ENCODE measurements at places on chromosomes 7 and 10.
A peak's percentile ranks its signal among the peaks of the same experiment; 100 is the strongest.

- DNase-seq = no peak
These were observed 3.5 kb downstream of the SP8 start for GRCh38 chr7:20783125-20783699.

GRCh38 chr7:92988051-92988450 lies 129.7 kb downstream of the SAMD9 start:
- no peak for DNase-seq

GRCh38 chr7:25087855-25088254 lies 37.2 kb downstream of the CYCS start:
- DNase-seq = no peak

GRCh38 chr7:102416406-102416805 lies 17.0 kb upstream of the ORAI2 start:
- DNase-seq = no peak

DNA sequence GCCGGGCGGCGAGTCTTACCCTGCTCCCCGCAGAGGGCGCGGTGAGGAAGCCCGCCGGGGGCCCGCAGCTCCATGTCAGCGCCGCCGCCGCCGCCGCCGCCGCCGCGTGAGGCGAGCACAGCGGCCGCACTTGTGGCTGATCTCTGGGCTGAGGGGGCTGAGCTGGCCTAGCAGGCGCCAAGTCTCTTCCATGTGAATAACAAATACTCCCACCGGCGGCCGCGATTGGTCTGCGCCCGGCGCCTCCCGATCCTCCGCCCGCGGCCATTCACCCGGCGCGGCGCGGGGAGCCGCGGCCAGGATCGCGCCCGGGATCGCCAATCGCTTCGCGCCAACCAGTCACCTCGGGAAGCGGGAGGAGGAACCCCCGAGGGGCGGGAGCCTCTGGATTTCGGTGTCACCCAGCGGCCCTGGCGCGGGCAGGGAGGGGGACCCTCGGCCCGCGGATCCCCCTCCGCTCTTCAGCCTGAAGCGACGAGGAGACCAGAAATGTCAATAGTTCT lies at the start of gene GRM8:
TSS of gene GRM8 (minus strand) at position 164 of the 503 bp plus-strand sequence.
- DNase-seq = peak; percentile 62

GRCh38 chr7:124566583-124566982 lies 199.0 kb downstream of the GPR37 start:
- no peak for DNase-seq

DNA sequence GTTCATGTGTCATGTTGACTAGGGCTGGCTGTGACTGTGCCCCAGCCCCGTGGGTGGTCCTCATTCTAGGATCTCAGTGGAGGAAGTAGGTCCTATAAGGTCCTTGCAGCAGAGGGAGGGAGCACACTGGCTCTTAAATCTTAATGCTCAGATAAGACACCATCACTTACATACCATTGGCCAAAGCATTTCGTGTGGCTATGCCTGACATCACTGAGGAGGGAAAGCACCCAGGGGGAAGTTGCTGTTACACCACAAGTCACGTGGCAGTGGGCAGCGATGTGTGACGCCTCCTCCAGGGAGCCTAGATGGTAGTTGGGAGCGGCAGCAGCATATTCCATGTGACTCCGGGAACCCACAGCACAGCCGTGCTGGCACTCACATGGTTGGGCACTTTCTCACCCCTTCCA lies 224.7 kb upstream of the SH2B2 start:
- no peak for DNase-seq

GRCh38 chr10:14296065-14296709 lies 34.5 kb downstream of the FRMD4A start:
- no peak for DNase-seq

DNA sequence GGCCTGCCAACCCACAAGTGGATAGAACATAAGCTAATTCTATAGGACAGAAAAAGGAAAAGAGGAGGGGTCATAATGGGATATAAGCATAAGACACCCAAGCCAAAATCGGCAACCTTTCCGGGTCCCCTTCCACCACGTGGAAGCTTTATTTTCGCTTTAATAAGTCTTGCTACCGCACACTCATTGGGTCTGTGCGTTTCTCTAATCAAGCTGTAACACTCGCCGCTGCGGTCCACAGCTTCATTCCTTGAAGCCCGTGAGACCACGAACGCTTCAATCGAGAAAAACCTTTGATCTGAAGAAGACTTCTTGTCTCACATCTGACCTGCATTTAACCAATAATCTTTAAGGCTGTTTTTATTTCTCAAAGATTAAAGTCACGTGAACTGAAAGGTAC lies 35.8 kb upstream of the HECW1 start:
- DNase-seq = no peak

- DNase-seq = peak; percentile 55
These were observed 5.3 kb upstream of the PRKRIP1 start for GRCh38 chr7:102390697-102391484.

- no peak for DNase-seq
These were observed 59.8 kb downstream of the COL13A1 start for GRCh38 chr10:69861251-69862240.

GRCh38 chr10:18261768-18262231 lies 121.6 kb downstream of the CACNB2 start:
- DNase-seq = no peak

- no peak for DNase-seq
These were observed 61.4 kb downstream of the LUC7L2 start for GRCh38 chr7:139421123-139421522.

- no peak for DNase-seq
These were observed 80.9 kb upstream of the AGBL3 start for GRCh38 chr7:134905375-134905774.

DNA sequence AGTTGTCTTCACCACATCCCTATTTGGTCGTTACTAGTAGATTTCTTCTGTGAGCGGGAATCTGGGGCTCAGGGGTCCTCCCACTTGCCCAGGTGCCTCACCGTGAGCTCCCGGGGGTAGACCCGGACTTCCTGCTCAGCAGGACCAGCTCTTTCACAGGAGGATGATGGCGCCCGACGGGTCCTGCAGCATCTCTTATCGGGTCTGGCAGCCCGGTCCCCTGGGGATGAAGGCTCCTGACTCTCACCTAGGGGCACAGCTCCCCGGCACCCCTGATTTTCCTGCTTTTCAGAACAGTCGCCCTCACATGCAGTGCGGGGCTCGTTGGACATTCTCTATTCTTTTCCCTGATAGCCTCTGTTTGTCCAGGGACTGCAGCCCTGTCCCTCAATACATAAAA lies 33.0 kb upstream of the SHH start:
- no peak for DNase-seq

GRCh38 chr7:156823435-156823834 lies 69.5 kb downstream of the LMBR1 start:
- no peak for DNase-seq

DNA sequence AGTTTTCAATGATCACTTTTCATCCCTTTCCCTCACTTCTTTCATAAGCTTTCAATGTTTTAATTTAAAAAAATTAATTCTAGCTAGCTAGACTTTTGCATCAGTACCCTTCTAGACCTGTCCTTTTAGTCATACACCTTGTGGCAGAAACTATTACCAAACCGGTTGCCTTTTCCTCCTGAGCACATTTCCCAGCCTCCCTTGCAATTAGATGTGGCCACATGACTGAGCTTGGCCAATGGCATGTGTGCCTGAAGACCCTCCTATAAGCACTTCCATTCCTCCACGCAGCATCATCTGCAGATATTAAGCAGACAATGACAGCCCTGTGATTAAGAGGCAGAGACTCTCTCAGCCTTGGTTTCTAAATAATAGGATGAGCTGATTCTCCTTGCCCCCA lies 12.3 kb downstream of the DKK1 start:
- DNase-seq = no peak

- no peak for DNase-seq
These were observed 495 bp downstream of the EIF3B start for GRCh38 chr7:2354939-2355704.

DNA sequence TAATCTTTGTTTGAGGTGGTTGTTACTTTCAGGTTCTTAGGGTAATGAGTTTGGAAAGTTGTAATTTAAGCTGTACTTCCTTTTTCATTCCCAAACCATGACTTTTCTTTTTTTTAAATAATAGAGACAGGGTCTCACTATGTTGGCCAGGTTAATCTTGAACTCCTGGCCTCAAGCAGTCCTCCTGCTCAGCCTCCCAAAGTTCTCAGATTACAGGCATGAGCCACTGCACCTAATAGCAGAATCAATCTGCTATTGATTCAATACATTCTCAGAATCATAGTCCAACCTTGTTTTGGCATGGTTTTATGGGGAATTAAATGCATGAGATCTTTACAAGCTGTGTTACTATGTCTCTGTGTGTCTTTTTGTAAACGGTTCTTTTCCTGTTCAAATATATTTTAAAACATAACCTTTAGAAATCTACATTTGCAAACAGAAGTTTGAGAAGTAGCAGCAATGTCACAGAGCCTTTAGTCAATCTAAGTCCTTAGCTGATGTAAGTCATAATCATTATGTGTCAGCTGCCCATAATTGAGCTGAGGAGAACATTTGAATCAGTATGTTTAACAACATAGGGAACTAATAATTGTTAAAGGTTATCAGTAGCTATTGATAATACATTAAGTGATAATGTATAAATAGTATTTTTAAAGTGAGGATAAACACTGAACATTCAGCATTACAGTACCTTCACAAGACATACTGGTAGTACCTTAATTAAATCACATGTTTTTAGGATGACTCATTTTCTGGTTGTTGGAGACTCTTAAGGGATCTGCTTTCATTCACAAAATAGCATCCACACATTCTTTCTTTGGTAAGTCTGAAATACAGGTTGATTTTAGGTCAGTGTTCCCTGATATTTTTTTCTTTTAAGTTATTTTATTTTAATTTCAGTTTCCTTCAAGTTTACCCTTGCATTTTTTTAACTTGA lies 8.8 kb downstream of the INPP5F start:
- no peak for DNase-seq

DNA sequence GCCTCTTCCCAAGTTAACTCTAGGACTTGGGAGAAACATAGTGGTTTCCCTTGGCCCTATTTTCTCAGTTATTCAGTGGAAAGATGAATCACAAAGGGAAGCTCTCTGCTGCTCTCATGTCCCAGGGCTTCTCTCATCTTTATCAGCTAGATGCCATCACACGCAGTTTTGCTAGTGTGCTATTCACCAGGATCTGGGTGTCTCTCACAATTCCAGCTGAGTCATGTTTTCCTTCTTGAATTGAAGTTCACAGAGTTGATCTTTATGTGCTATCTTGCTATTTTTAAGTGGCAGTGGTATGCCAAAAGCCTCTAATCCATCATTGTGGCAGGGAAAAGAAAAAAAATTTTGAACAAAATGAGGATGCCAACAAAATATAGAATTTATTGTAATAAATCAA lies 101.3 kb downstream of the TWIST1 start:
- DNase-seq = no peak

- DNase-seq = no peak
These were observed 215.3 kb upstream of the ZNF32 start for GRCh38 chr10:43863859-43864591.

- no peak for DNase-seq
These were observed 33.4 kb upstream of the ABLIM1 start for GRCh38 chr10:114691442-114691941.

DNA sequence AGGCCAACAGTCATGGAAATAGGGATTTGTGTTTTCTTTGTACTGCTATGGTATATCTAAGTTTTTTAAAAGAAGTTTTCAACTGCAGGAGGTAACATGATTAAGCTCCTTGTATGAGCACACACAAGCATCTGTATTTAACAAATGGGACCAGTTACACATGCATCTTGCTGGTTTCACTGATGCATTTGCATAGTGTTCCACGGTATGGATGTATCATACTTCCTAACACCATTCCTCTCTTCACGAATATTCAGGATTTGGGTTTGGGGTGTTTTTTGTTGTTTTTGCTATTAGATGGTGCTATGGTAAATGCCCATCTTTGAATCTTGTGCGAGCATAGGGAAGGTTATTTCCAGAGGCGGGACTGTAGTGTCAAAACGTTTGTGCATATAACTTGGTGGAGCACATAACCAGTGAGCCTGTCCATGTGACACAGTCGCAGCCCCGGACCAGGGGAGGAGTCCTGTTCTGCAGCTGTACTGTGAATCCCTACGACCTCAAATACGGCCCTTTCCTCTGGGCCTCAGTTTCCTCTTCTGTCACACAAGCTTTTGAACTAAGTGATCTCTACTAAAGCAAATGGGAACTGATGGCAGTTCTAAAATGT lies 1.9 kb downstream of the H2BK1 start:
- no peak for DNase-seq

- peak; percentile 81 for DNase-seq
These were observed 50.4 kb downstream of the DNAJB6 start for GRCh38 chr7:157386979-157387800.

GRCh38 chr10:42707234-42707633 lies 68.9 kb upstream of the ZNF33B start:
- DNase-seq = no peak

DNA sequence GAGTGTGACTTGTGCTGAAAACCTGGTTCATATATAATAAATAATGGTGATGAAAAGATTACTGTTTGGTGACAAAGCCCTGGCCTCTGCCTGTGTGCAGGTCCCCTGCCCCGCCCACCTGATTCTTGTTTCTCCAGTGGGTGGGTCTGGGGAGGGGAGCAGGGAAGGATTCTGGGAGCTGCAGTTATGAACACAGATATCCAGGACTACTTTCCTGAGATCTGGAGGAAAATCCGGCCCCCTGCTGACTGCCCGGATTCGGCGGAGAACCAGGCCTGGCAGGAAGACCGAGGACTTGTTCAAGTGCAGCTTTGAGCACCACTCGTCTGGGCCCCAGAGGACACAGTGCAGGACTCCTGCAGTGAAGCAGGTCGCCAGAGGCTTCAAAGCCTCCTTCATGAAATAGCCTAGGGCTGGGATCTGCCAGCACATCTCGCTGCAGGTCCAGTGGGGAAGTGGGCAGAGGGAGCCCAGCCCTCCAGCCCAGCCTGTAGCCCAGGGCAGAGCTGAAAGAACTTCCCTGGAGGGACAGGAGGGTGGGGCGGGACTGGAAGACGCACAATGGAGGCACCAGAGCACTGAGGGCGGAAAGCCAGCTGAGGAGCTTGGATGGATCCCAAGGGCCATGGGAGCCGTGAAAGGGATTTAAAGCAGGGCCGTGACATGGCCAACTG lies 7.0 kb downstream of the ATP6V0E2 start:
- no peak for DNase-seq

- DNase-seq = no peak
These were observed 24.0 kb upstream of the CUL1 start for GRCh38 chr7:148674689-148675088.

DNA sequence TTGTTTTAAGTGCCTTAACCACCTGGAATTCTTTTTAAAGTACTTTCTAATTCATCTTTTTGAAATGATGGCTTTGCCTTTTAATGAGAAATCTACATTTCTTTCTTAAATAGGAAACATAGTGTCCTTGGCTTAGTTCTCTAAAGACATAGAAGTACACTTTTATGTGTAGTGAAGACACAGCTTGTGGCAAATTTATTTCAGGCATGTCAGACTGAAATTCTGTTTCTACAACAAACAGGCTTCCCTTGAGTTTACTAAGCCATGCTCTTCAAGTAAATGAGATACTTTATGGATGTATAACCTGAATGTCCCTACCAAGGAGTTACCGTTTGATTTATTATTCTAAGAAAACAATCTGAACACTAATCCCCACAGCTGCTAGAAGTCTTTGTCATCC lies 136.9 kb upstream of the MAGI2 start:
- no peak for DNase-seq

GRCh38 chr7:67636348-67637022 lies 639.9 kb downstream of the TYW1 start:
- no peak for DNase-seq
